ENCODE measurements at places on chromosomes 7 and 10.

- DNase-seq: no peak
These were observed 23.9 kb downstream of the NUDCD3 start for GRCh38 chr7:44466300-44467216.

DNA sequence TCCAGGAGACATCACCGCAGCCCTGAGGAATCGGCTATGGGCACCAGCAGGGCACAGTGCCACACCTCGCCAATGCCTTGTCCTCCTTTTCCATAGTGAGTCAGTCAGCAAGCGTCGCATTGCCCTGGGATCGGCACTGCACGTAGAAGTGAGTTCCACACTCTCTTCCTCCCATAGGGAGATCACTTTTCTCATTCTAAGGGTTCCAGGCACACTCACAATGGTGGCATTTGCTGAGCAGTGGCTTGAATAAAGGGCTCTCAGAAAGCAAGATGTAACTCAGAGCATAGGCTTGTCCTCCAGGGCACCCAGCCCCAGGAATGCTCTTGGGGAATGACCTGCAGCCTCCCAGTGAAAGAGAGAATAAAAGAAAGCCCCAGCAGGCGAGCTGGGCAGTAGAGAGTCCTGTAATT lies 1.1 kb upstream of the VIM start:
- DNase-seq: no peak

- no peak for DNase-seq
These were observed 7.9 kb upstream of the ZNF248 start for GRCh38 chr10:37865264-37865663.

DNA sequence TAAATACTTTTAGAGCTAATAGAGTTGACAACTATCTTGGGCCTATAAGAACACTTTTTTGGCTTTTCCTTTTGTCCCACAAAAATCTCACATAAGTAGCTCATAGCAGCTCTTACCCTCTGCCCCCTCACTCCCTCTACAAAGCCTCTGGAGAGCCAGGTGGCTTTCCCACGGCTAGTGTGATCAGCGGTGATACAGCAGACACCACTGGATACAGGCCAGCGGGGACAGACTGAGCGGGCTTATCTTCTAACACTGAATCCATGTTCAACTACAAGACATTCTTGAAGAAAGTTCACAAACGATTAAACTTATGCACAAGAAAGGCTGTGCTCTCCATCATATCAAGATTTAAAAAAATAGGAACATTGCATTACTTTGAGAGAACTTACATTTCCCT lies 377.2 kb downstream of the PARD3 start:
- no peak for DNase-seq

- DNase-seq: no peak
These were observed 91.4 kb downstream of the PPP1R3C start for GRCh38 chr10:91541481-91541880.

GRCh38 chr7:141533149-141533949 lies 17.9 kb upstream of the AGK start:
- peak; percentile 81 for DNase-seq

DNA sequence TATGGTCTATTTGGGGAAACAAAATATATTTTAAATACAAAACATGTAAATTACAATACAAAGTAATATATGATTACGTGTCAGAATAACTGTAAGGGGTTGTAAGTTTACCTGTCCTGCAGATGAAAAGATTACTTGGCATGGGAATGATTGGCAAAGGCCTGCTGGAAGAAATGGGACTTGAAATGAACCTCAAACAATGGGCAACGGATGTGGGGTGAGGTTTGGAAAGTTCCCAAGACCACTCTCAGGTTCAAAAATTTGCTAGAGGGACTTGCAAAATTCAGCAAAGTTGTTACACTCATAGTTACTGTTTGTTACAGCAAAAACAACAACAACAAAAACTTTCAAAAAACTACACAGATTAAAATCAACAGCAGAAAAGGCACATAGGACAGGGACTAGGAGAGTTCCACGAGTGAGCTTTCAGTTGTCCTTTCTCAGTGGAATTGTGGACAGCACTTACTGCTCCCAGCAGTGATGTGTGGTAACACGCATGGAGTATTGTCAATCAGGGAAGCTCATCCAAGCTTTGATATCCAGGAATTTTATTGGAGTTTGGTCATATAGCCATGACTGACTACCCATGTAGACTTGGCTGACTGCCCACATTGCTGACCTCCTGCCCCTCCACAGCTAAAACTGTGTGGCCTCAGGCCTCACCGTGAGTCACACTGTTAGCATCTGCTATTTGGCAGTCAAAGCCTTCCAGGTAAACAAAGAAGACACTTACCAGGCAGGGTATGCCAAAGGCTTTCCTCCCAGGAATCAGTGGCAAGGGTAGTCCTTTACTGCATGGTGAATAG lies 43.8 kb downstream of the EXOC6 start:
- no peak for DNase-seq

DNA sequence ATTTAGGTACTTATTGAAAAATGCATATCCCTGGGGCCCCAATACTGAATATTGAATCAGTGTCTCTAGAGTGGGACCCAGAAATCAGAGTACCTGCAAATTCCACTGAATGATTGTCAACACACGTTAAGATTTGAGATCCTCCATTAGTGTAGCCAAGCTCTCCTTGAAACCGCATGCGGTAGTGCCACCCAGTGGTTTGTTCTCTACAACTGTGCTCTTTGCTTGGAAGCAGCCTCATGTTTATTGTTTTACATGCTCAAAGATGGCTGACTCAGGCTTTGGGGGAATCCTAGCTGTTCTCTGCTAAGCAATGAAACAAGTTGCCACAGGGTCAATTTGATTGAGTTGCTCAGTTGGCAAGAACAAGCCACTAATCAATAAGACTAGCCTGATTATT lies 340.2 kb upstream of the CELF2 start:
- peak; percentile 2 for DNase-seq

DNA sequence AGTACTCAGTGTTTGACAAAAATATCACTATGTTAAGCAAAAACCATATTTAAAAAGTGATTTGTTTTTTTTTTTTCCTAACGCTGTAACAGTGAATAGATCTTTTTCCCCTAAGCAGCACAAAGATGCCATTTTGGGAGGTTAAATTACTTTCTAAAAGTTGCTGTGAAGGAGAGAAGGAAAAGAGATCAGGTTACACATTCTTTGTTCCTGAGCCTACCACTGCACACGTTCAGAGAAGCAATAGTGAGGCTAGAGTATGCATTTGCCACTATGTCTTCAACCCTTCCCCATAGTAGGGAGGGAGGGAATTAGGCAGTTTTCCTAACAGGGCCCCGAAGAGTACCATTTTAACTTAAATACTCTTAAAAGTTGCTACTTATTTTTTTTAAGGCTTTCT lies 38.9 kb downstream of the BMPR1A start:
- DNase-seq: no peak

- DNase-seq: no peak
These were observed 93.5 kb downstream of the AKAP9 start for GRCh38 chr7:92034116-92034515.

DNA sequence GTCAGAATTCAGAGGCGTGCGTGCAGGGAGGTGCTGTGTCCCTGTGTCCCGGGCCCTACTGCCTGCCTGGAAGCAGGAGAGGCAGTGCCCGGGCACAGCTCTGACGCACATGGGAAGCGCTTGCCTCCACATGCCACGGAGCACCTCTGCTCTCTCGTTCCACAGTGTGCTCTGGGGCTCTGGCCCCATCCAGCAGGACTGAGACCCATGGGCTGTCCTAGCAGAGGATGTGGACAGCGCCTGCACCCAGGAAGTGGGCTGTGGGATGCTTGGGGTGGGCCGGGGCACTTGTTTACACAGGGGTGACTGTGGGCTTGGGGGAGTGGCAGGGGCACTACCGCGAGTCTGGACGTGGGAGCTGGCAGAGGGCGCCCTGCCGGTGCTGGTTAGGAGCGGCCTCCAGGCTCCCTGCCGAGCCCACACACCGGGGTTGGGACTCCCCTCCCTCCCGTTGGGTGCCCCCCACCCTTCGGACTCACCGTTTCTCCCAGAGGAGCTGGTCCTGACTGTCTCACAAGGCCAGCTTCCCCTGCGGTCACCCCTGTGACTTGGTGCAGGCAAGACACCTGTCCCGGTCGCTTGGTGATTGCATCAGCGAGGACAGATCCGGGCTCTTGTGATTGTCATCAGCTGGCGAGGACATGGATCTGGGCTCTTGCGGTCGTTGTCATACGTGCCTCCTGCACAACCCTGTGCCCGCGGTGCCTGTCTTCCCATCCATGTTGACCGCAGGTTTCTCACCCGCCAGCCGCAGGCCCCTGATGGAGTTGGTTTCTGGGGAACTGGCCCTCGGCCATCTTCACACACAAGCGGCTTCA lies 83.1 kb downstream of the NKX6-2 start:
- DNase-seq: no peak

DNA sequence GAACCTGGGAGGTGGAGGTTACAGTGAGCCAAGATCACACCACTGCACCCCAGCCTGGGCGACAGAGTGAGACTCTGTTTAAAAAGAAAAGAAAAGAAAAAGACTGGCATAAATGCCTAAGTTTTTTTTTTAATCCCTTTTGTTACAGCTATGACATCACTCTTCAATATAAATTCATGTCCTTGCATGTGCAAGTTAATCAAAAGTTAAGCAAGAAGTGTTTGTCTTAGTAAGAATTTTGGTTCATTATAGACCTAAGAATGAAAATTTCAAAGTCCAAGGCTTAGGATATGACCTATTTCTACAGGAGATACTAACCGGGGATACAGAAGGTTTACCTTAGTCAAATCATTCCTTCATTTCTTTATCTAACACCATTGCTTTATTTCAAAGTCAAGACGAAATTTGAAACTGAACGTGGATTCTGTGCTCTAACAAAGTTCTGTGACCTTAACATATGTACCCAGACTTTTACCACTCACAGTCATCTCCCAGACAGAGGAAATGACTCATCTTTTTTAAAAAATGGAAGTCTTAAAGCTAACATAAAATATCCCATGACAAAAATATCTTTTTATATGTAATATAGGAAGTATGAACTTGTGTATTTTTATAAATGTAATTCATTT lies 29.3 kb upstream of the ITGB8 start:
- DNase-seq: peak; percentile 15

DNA sequence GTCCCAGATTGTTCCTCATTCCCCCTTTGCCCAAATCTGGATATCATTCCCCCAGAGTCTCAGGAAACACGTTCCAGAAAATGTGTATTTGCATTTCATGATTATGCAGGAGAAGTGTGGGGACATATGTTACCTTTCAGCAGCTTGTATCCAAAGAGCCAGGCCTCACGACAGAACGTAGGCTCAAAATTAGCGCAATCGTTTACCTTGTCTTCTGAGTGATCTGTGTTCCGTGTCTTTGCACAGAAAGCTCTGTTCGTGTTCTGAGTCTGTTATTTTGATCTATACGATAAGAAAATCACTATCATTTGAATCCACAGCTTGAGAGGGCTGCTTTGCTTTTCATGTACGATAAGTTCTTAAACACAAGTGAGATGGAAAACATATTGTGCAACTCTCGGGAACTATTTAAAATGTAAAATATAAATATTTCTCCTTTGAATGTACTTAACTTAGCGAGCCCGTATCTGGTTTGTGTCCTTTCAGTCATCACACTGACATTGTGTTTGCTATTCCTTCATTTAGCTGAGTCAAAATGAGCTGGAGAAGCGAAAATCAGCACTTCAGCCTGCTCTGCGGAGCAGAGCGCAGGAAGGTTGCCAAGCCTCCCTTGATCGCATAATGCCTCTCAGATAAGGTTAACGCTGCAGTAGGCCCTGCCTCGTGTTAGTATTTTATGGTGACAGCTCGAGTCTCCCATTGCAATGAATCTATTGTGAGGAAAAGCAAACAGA lies 80.2 kb upstream of the CACNB2 start:
- no peak for DNase-seq

DNA sequence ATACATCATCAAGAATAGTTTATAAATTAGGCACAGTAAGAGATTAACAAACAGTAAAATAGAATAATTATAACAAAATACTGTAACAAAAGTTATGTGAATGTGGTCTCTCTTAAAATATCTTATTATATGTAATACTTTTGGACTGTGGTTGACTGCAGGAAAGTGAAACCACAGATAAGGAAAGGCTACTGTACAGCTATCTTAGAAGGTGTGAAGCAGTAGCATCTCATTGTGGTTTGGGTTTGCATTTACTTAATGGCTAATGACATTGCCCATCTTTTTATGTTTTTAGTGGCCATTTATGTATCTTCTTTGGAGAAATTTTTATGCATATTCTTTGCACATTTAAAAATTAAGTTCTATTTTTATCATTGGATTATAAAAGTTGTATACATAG lies 296.4 kb upstream of the MAGI2 start:
- no peak for DNase-seq
